ENCODE measurements at places on chromosomes 4 and X. TPM values are rescaled to one million over a fixed set of nuclear protein-coding genes. Genes with fewer than 3 reads are reported as not detected.

The RS1 gene
- total RNA-seq, result not detected

The UNC5C gene
- 4.7 TPM for total RNA-seq

- DNase-seq, result no peak
Observed at GRCh38 chrX:42530027-42530426, 247.9 kb downstream of the PPP1R2C start.

DNA sequence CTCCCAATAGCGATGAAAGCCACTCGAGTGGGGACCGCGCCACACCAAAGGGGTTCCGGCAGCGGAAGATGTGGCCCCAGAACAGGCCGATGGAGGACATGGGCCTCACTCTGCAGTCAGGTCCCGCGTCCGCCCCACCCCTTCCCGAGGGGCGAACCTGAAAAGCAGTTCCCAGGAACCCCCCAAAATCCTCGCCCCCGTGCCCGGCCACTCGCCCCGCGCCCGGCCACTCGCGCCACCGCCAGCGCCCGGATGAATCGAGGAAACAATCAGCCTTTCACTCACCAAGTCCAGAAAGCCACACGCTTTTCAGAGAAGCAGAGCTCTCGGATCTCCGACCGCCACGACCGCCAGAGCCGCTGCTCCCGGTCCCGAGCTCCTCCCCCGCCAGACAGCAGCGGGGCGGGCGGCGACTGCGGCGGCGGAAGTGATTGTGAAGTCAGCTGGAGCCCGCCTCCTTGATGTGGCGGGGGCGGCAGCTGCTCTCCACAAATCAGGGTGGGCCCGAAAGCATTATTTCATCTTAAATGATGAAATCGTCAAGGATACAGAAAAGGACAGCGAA is at the start of gene PJA1:
TSS of gene PJA1 (minus strand) at position 367 of the 565 bp plus-strand sequence. CDS start 2,380 bp downstream, outside the sequence.
- no peak for DNase-seq

Measured in chondrocyte (in vitro differentiated cells).